AG04449 (cell line): ENCODE measurements at places on chromosomes 6 and 20.

DNA sequence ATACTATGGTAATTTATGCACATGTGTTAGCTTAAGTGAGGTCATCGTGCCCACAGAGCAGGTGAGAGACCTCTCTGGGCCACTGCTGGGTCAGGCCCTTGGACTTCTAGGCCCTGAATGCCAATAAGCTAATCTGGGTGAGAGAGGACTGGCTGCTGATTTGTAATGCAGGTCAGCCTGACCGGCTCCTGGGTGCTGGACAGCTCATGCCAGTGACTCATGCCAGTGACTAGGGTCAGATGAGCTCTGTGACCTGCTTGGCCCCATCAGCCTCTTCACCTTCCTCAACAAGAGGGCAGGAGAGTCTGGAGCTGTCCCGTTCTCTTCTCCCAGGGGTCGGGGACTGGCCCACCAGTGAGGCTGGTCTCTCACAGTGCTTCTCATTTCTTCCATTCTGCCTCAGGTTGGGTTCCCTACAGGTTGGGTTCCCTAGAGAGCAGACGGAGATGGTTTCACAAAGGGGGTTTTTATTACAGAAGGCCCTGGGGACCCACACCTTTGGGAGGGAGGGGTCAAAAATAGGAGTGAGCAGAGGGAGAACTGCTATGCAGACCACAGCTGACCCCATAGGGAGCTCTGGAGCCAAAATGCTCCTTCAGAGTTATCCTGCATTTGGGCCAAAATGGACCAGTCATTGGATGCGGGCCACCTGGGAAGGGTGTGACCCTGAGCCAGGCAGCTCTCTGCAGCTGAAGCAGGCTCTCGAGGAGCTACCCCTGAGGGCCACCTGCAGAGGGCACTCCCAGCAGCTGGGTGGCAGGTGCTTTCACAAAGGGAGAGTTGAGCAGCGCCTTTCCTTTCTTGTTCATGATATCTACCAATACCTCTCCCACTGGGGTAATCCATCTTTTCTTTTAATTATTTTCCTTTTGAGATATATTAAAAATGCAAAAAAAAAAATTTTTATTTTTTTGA is 2.2 kb upstream of the OXT start:
- no peak for DNase-seq

DNA sequence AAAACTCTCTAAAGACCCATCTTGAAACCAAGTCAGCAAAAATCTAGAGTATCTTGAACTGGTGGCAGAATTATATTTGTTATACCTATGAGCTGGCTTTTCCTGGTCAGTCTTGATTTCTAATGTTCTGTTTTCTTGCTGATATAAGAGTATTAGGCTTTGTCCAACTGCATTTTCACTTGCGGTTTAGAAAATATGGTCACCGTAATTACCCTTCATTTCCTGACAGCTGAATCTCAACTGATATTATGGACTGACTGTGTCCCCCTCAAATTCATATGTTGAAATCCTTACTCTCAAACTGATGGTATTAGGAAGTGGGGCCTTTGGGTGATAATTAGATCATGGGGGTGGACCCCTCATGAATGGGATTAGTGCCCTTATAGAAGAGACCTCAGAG is 72.1 kb downstream of the TXLNB start:
- DNase-seq: no peak

- DNase-seq: no peak
Observed at GRCh38 chr6:37576336-37576737, 76.6 kb upstream of the CCDC167 start.

- no peak for DNase-seq
Observed at GRCh38 chr20:22394583-22394982, 189.8 kb downstream of the FOXA2 start.

DNA sequence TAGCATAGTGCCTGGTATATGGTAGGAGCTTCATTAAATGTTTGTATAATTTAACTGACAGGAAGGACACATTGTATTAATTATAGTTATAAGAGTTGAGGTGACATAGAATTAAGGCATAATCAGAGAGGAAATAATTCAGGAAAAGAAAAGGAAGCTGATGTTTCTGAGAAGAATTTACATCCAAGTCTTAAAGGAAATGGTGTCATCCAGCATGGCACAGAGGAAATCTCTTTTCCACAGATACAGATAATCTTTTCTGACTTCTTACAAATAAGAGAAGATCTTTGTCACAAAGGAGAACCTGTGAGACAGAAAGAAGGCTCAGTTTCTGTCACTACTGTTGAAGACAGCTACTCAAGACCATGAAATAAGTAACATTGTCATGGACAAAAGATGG is 222.5 kb downstream of the GJA1 start:
- no peak for DNase-seq

DNA sequence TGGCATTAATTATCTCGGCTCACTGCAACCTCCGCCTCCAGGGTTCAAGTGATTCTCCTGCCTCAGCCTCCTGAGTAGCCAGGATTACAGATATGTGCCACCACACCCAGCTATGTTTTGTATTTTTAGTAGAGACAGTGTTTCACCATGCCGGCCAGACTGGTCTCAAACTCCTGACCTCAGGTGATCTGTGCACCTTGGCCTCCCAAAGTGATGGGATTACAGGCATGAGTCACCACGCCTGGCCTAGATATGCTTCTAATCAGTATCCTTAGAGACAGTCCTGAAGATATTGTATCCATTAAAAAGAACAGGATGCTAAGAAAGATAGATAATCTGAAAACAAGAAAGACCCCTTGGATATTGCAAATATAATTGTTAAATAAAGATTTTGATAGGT is 3.1 kb upstream of the IPCEF1 start:
- DNase-seq: no peak

- no peak for DNase-seq
Observed at GRCh38 chr6:44598679-44599078, 211.2 kb downstream of the CDC5L start.

- no peak for DNase-seq
Observed at GRCh38 chr6:55705451-55706440, 126.8 kb upstream of the HMGCLL1 start.

- DNase-seq: no peak
Observed at GRCh38 chr20:32358632-32358882, 426 bp downstream of the ASXL1 start.

DNA sequence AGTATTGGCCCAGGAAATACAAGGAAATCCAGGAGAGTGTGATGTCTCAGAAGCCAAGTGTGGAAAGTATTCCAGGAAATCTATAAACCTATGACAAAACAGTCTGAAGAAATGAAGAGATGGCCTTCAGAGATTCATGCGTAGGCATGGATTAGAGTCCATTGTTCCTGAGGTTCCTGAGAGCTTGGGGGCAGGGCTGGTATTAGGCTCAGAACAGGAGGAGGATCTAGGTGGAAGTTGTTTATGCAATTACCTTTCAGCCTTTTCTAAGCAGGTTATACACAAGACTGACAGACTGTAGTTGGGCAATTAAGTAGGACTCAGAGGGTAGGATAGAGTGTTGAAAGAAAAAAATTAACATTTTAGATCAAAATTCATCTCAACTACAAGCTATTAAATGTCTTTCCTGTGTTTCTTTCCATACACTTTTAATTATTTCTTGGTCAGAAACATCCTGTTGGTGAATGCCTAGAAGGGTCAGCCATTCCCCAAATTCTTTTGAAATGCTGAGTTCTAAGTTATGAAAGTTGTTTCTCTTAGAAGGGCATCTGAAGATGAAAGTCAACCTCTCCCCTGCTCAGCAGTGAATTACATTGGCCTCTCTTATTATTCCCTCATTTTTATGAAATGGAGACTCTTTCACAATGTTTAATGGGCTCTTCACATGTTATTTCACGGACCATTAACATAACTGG is 201.2 kb upstream of the MYLIP start:
- DNase-seq: no peak

DNA sequence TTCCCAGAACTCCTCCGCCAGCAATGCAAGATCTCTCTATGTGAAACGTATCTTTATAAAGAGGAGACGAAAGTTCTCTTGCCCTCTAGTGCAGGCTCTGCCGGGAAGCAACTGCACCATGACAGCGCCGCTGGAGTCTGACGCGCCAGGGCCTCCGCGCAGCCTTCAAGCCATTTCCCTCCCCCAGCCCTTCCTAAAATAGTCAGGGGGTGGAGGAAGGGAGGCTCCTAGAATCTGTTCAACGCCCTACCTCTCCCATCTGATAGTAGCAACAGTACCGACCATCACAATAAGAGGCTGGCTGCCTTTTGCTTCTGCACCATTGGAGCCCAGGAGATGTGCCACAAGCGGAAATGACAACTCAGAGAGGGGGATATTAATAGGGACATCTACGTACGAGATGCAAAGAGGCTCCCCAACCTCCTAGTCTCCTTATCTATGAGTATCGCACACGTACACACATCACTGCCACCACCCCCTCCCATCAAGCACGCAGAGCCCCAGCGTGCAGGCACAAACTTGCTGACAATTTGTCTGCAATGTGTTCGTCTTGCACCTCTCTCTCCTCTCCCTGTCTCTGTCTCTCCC is 1.0 kb downstream of the SYNE1 start:
- no peak for DNase-seq

GRCh38 chr20:13301596-13301995 is 80.5 kb downstream of the ISM1 start:
- DNase-seq: no peak

- DNase-seq: no peak
Observed at GRCh38 chr20:32980131-32980941, 23.9 kb downstream of the SUN5 start.

GRCh38 chr6:113411011-113411410 is 446.1 kb upstream of the MARCKS start:
- no peak for DNase-seq

DNA sequence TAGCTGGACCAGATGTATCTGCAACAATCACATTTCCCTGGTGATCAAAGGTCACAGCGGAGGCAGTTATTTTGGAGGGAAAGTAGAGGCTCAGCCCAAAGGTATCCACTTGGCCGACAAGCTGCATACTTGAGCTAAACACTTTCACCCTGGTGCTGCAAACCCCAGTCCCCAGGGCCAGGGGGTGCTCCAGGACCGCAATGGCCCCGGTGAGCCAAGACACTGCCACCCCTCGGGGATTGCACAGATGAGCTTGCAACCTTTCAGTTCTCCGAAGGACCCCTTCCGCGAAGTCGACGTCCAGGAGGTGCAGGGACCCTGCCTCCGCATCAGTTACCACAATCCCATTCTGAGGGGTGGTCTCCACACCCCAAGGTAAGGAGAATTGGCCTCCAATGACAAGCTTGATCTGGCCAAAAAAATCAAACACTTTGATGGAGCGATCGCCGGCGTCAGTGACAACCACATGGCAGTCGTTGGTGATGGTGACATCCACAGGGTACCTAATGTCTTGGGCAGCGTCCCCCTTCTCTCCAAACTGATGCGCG is 823 bp downstream of the NHLRC1 start:
- no peak for DNase-seq

GRCh38 chr6:96704713-96705112 is 132.6 kb downstream of the GPR63 start:
- no peak for DNase-seq

- no peak for DNase-seq
Observed at GRCh38 chr6:88013015-88013414, 34.6 kb upstream of the SPACA1 start.

GRCh38 chr6:18668994-18669393 is 281.8 kb downstream of the RNF144B start:
- no peak for DNase-seq

DNA sequence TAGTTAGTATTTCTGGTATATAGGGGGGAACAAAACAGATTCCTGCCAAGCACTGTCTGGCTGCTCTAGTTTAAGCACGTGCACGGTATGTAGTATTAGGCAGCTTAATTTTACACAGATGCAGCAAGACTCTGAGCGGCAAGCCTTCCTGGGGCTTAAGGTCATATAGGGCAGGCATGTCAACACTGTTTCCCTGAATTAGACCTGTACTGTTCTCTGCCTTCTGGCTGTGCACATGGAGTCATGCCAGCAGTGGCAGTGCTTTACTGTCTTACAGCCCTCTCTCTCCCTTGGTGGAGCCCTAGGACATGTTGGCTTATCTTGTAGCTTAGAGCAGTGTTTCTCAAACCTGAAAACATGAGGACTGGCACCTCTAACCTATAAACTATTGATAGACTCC is 56.6 kb downstream of the PHF20 start:
- DNase-seq: no peak

DNA sequence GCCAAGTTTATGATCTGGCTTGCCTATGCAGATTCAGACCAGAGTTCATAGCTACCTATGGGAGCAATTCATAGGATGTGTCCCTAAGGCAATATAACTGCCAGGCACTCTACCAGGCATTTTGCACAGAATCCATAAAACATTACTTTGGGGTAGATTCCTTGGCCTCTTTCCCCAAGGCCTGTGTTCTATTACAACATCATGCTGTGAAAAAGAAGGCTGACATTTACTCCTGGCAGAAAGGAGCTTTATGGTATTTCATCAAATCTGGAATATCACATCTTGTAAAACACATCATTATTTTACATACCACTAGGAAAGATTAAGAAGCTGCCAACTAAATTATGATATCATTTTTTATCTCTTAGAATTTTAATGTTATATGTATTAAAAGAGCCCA is 287.0 kb upstream of the MARCKS start:
- DNase-seq: no peak

- no peak for DNase-seq
Observed at GRCh38 chr6:24777227-24777626, 2.5 kb downstream of the GMNN start.

DNA sequence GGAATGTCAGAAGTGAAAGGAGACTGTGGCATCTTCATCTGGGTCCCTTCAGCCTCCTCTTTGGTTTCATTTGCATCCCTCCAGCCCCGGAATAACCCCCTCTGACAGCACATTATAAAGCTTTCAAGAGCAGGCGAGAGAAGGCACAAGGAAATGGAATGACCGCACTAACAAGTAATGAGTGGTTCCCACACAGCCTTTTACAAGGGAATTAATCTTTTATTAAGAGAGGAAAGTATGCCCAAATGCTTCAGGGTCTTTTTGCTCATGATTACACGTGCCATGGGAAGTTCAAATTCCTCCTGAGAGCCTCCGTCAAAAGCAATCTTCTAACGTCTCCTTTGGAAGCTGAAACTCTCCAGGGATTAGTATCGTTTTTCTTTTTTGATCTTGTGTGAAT is 347.0 kb downstream of the BTBD3 start:
- DNase-seq: no peak
